ENCODE measurements at places on chromosomes 2 and 18.
A peak's percentile ranks its signal among the peaks of the same experiment; 100 is the strongest.

GRCh38 chr2:11708106-11708505 lies 38.1 kb upstream of the NTSR2 start:
- DNase-seq = peak; percentile 36

DNA sequence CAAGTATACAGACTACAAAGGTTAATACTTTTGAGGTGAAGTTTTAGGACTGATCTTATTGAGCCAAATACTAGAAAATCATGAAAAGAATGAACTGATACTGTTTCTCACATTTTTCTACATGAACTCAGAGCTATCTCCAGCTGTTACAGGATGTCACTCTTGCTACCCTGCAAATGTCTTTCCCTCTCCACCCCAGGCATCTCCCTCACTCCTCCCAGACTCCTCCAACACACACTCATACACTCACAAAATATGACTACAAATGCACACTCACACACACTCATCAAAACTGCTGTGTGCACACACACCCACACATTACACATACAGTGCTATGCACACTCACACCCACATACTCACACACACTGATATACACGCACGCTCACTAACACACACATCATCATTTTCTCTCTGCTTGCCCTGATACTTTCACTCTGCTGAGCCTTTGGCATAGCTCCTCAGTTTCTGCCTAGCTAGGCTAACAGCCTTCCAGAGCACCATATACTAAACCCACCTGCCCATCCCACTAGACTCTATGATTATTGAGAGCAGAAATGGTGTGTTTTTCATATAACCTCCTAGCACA lies 273.3 kb downstream of the CD226 start:
- DNase-seq = no peak

- peak; percentile 83 for DNase-seq
These were observed 367.7 kb upstream of the NETO1 start for GRCh38 chr18:73235491-73235890.

DNA sequence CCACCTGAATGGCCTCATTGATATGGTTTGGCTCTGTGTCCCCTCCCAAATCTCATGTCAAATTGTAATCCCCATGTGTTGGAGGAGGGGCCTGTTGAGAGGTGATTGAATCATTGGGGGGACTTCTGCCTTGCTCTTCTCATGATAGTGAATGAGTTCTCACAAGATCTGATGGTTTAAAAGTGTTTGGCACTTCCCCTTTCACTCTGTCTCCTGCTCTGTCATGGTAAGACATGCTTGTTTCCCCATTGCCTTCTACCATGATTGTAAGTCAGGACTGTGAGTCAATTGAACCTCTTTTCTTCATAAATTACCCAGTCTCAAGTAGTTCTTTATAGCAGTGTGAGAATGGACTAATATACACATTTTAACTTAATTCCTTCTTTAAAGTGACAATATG lies 146.8 kb upstream of the KCNJ3 start:
- no peak for DNase-seq

- no peak for DNase-seq
These were observed 71.7 kb upstream of the TPO start for GRCh38 chr2:1341404-1342120.

Measured in fibroblast of skin of back (primary cell).